ENCODE measurements at places on chromosomes 5 and 9.

GRCh38 chr5:82873452-82873851 is 203.7 kb downstream of the TMEM167A start:
- DNase-seq: no peak

DNA sequence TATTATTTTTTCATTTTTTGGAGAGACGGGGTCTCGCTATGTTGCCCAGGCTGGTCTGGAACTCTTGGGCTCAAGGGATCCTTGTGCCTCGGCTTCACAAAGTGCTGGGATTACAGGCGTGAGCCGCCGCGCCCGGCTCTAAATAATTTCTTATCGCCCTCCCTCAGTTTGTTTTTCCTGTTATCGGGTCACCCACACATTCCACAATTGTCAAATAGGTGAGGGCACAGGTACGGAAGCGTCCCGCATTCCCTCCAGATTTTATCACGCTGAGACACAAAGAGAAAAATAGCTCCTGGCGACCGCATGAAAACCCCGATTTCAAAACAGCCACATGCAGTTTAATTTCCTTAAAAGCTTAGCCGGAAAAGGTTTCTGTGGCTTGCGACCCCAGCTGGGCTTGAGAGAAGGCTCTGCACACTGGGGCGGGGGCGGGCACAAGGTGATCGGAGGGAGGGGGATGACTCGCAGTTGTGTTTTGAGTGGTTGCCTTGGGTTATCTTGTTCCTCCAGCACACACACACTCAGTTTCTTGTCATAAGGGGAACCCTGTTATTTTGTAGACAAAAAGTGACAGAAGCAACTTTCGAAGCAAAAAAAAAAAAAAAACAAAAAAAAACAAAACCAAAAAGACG is 717 bp upstream of the IQGAP2 start:
- DNase-seq: peak; percentile 86

- peak; percentile 63 for DNase-seq
Observed at GRCh38 chr9:136645903-136646754, 16.6 kb upstream of the EGFL7 start.

DNA sequence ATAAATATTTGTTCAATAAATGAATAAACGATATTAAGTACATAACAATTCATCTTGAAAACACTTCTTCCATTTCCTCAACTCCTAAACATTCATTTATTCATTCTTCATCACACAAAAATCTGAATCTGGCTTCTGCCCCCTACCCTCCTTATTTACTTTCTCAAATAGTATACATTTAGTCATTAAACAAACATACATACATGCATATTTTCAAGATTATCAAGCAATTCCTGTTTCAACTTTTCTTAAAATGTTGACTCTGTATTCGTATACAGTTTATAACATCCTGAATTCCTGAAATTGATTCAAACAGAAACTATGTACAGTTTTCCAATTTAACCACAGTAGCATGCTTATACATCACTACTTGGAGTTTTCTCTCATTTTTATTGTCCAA is 129.0 kb downstream of the MUSK start:
- DNase-seq: peak; percentile 19

- no peak for DNase-seq
Observed at GRCh38 chr5:155044591-155044990, 31.0 kb downstream of the KIF4B start.

DNA sequence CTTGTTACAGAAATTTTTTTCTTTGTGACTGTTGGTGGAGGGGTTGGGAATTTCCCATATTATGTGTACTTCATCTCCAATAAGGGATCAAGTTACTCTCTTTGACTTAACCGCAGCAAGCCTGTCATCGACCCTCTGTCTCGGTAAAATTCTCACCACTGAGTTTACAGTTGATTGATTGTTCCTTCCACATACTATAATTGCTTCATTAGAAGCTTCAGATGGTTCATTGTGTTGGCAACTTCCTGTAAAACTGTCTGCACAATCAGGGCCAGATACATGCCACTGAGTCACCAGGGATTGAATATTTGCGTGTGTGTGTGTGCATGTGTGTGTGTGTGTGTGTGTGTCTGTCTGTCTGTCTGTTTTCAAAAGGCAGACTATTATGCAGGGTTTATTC is 176.6 kb downstream of the ZNF462 start:
- DNase-seq: no peak

- no peak for DNase-seq
Observed at GRCh38 chr9:101486693-101487442, 46.8 kb upstream of the RNF20 start.

GRCh38 chr9:114746591-114747346 is 59.1 kb downstream of the TNFSF15 start:
- no peak for DNase-seq

GRCh38 chr5:124912638-124913328 is 166.3 kb upstream of the ZNF608 start:
- peak; percentile 86 for DNase-seq

GRCh38 chr5:148666353-148666752 is 12.0 kb upstream of the HTR4 start:
- DNase-seq: no peak

DNA sequence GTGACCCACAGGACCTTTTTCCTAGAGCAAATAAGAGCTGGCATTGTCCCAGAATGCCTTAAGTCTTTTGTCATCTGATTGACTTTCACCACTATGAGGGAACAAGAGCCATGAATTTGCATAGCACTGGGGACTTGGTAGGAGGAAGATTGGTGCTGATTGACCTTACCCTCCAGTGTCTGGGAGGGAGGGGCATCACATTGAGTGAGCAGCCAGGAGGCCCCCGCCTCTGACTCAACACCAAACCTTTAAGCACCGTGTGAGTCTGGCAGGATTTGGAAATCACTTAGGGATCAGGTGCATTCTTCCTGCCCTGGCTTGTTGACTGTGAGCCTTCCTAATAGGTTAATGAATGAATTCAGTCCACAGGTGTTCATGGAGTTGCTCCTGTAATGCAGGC is 40.7 kb downstream of the WNK2 start:
- DNase-seq: no peak

GRCh38 chr5:172556262-172556661 is 84.8 kb upstream of the NEURL1B start:
- peak; percentile 8 for DNase-seq

- DNase-seq: no peak
Observed at GRCh38 chr5:139984816-139985215, 58.3 kb downstream of the NRG2 start.

DNA sequence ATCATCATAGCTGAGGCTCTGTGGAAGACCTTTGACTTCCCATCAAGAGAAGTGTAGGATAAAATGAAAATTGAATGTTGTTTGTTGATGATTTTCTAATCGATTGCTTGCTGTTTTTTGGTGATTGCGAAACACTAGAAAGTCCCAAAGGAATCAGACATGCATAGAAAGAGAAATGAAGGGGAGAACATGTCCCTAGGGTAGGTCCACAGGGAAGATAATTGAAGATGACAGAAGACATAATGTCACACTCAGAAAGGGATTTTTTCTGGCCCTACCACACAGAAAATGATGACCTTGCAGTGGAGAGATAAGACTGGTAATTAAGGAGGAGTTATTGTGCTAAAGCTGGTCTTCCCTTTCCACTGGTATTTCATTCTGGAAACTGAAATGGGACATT is 62.8 kb downstream of the INSYN2B start:
- DNase-seq: peak; percentile 63

GRCh38 chr9:20684875-20685696 is 1.0 kb downstream of the FOCAD start:
- peak; percentile 63 for DNase-seq

GRCh38 chr5:179225387-179225786 is 119.9 kb downstream of the ADAMTS2 start:
- no peak for DNase-seq

GRCh38 chr5:12910641-12911040 is 1006.4 kb upstream of the CTNND2 start:
- DNase-seq: no peak

GRCh38 chr9:69370430-69370829 is 45.4 kb downstream of the ENTREP1 start:
- no peak for DNase-seq

Data from suppressor macrophage treated with lipopolysaccharide for 4 hours (primary cell).